D721Med (cell line): ENCODE measurements at places on chromosomes 6 and 20.

- no peak for DNase-seq
Measured at GRCh38 chr6:12279322-12280091, 10.7 kb upstream of the EDN1 start.

- DNase-seq = no peak
Measured at GRCh38 chr6:73382462-73383113, 12.0 kb upstream of the DDX43 start.

DNA sequence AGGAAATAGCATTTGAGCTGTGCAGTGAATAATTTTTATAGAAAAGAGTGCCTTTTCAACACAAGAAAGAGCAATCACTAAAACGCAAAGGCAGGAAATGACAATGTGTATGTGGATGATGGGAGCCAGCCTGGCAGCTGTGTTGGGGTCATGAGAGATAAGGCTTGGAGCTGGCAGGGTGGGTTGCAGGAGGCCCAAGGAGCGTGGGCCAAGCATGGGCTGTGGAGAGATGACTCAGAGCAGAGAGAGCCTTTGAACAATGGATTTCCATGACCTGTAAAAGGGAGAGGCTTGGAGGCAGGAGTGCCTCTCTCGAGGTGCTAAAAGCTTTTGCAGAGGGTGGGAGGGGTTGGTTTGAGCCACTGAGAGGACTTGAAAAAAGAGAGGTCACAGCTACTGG is 6.6 kb upstream of the TBC1D7 start:
- no peak for DNase-seq

GRCh38 chr6:167774881-167775280 is 51.8 kb upstream of the AFDN start:
- no peak for DNase-seq

- DNase-seq = no peak
Measured at GRCh38 chr6:33609528-33609927, 11.6 kb upstream of the ITPR3 start.

DNA sequence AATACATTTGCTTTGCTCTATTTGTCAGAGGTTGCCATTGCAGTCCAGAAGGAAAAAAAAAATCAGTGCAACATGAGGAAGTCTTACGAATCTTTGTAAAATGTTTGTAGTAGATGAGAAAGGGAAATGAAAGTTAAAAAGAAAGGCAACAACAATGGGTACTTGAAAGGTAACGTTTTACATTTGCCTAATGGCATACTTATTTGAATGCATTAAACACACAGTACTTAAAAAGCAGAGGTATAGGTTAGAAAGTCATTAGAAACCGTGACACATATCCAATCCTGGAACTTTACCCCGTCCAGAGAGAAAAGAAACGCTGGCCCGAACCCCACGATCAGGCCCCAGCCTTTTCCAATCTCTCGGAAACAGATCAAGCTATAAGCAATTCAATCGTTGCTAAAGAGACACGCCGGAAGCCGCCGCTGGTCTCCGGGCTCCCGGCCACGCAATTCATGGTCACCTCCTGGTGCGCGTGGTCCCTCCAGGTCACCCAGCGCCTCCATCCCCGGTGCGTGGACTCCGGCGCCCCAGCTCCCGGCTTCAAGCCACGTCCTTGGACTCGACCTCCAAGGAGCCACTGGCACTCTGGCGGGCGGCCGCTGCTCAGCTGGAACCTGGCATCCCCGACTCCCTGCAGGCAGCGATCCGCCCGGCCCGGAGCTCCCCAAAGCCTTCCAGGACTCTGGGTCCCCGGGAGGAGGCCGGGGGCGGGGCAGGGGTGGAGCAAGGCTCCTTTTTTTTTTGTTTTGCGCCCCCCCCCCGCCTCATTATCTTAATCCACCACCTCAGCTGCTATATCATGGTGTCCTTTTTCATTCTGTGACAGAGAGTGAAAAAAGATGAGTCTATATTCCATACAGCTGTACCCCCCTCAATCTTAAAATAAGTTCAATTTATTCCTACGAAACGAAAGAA is at the start of gene SLC18B1:
Gene SLC18B1 (minus strand): TSS at position 687 of the 918 bp plus-strand sequence. CDS start 181 bp downstream, at position 506.
- DNase-seq = no peak

DNA sequence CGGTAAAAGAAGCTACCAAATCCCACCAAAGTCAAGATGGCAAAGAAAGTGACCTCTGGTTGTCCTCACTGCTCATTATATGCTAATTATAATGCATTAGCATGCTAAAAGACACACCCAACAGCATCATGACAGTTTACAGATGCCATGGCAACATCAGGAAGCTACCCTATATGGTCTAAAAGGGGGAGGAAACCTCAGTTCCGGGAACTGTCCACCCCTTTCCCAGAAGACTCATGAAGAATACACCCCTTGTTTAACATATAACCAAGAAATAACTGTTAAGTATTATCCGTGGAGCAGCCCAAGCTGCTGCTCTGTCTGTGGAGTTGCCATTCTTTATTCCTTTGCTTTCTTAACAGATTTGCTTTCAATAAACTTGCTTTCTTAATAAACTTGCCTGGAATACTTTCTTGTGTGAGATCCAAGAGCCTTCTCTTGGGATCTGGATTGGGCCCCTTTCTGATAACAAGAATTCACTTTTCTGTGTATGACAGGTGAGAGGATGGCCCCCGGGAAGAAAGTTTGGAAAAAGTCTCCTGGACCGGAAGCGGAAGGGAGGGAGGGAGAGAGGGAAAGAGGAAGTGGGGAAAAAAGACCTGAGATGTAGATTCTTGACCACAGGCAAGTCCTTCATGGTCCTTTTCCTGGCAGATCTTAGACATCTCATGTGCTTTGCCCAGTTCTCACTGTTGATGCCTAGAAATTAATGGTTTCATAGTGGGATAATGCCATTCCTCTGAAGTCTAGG is 146.7 kb upstream of the ID4 start:
- DNase-seq = no peak
